ENCODE measurements at places on chromosomes 5 and 9.

DNA sequence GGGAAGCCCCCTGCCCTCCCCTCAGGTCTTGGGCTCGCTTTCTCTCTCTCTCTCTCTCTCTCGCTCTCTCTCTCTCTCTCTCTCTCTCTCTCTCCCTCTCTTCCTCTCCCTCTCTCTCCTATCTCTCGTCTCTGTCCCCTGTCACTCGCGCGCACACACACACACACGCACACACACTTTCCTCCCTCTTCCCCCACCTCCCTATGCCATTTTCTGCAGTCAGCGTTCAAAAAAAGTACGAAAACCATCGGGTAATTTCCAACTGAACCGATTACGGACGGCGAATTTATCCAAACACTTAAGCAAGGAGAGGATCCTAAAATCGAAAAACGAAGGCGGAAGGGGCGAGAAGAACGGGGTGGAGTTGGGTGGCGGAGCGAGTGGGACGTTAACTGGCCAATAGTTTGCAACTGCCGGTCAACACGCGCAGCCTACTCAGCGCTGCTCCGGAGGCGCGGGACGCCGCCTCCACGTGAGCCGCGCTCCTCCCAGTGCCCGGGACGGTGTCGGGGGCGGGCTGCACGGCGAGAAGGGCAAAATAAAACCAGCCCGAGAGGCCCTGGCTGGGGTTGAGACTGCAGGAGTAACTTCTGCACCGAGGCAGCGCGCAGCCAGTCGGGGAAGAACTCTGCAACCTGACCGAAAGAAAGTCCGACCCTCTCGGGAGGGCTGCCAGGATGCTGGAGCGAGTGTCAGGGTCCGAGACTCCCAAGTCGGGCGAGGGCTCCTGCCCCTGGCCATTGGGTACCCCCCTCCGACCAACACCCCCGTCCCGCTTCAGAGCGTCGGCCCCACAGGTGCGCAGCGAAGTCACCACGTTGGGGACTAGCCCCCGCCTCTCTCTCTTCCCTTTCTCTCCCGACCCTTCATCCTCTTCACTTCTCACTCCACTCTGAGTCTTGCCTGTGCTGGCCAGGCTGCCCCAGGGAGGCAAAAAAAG lies 24.9 kb upstream of the ELAVL2 start:
- DNase-seq, result no peak

DNA sequence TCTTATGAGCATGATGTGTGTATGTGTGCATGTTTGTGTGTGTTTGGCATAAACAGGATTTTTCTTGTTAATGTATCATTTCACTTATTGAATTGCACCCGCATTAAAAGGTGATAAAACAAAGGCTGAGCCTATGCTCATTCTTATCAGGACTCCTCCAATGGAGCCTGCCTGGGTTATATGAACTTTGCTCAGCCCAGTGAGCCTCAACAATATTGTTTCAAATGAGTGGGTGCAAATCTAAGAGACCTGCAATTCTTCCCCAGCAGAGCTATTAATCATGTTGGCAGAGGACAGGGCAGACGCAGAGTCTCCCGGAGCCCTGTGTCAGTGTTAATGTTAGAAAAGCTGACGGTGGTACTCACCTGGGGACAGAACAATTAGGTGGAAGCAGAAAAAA lies 71.6 kb downstream of the SH3RF2 start:
- DNase-seq, result no peak

GRCh38 chr9:36187414-36187813 lies 3.3 kb upstream of the CLTA start:
- no peak for DNase-seq

DNA sequence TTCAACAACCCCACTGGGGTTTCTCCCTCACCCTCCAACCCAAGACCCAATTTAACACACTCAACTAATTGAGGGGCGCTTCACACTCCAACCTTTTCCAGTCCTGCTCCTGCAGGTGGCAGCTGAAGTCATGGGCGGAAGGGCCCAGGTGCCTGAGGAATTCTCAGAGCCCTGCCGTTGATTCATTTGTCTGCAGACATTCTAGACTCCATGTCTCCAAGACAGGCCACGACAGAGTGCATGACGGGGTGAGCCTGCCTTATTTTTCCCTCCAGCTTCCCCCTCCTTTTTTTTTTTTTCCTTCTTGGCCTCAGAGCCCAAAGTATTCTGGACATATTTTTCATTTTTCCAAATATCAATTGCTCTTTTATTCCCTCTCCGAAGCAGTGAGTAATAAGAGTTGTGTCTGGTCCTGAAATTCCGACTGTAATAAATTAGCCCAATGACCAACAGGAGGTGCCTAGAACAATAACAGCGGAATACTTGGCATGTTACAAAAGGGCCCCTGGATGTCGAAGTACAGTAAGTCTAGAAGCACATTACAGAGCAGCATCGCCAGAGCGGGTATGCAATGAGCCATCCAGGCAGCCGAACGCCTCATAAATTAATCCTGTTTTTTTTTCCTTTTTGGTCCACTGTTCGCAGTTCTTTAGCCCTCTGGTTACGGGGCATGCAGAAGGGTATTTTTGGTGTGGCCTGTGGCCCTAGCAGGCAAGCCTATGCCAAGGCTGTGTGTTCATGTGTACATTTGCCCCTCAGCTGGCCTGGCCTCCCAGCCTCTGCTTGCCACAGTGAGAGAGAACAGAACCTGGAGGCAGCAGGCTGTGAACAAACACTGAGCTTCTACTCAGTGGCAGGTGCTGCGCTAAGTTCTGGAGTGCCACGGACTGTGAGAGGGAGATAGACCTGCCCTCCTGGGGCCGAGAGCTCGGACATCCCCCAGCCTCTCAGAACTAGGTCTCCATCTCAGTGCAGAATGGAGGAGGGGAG lies 8.6 kb upstream of the SMIM23 start:
- no peak for DNase-seq

GRCh38 chr5:115948091-115948534 lies 14.2 kb upstream of the LVRN start:
- no peak for DNase-seq

GRCh38 chr5:68026092-68026885 lies 189.3 kb upstream of the PIK3R1 start:
- DNase-seq, result no peak
